Right atrium auricular region (tissue), 2 donors: ENCODE measurements at places on chromosomes 5 and 9. TPM values are rescaled to one million over a fixed set of nuclear protein-coding genes. Genes with fewer than 3 reads are reported as not detected.

DNA sequence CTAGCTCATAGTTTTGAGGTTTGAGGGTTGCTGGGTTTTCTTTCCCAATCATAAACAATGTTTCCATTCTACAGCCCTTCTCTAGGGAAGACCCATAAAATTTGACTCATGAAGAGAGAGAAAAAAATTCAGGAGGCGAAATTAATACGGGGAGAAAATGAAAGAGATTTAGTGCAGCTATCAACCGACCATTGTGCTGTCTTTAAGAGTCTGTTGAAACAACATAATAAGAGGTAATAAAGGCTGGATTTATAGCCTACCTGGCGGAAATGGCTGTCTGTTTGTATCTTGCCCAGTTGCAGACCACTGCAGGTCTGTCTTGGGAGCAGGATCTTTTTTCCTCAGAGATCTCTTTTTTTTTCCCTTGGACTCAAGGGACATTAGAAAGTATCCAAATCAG is 66.9 kb downstream of the TLR4 start:
- no peak for DNase-seq

- DNase-seq: no peak
Measured at GRCh38 chr5:107373549-107374263, 297.0 kb downstream of the EFNA5 start.

GRCh38 chr9:132898051-132898450 is 19.4 kb downstream of the SPACA9 start:
- no peak for DNase-seq

DNA sequence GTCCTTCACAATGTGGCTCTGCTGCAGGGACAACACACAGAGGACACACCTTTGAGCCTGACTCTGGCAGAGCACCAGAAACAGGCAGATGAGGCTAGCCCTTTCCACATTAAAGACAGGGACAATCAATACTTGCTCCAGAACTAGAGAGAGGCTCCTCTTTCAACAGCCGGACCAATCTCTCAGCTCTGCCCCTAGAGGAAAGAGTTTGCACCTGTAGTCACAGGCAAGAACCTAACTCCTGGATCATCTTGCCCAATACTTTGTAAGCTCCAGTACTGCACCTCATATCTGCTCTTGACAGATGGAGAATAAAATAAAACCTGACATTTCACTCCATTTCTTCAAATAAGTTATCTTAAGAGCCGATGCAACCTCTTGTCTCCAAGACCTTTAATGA is 52.1 kb downstream of the EPB41L4A start:
- no peak for DNase-seq

DNA sequence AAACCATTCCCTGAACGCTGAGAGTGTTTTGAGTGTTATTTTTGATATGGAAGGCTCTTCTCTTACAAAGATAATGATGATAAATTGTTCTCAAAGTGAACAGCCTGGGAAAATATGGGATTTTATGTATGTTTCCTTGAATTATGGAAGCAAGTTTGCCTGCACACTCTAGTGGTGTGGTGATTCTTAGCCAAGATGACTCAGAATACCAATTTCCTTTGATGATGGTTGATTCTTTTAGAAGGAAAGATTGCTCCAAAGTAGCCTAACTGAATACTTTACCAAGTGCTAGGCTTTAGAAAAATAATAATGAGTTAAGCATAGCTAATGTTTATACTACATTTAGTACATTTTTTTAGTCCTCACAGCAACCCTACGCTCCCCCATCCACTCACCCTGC is 243.4 kb downstream of the EBF1 start:
- no peak for DNase-seq

DNA sequence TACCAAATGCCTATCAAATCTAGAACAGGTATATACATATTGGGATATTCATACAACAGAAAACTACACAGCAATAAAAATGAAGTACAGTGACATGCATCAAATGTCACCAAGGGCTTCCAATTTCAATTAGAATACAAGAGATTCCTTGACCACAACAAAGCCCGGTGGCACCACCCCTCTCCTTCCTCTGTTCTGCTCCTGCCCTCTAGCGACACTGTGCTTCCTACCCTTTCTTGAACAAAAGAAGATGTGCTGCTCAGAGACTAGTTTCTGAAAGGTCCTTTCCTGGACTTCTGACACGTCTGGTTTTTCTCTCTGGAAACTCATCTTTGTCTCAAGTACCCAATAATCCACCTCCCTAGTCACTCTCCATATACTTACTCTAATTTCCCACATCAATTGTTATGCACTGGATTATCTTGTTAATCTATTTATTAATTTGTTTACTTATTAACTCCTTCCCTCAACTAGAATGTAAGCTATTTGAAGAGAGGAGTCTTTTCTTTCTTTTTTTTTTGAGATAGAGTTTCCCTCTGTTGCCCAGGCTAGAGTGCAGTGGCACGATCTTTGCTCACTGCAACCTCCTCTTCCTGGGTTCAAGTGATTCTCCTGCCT is 70.4 kb upstream of the CTSV start:
- DNase-seq: no peak

DNA sequence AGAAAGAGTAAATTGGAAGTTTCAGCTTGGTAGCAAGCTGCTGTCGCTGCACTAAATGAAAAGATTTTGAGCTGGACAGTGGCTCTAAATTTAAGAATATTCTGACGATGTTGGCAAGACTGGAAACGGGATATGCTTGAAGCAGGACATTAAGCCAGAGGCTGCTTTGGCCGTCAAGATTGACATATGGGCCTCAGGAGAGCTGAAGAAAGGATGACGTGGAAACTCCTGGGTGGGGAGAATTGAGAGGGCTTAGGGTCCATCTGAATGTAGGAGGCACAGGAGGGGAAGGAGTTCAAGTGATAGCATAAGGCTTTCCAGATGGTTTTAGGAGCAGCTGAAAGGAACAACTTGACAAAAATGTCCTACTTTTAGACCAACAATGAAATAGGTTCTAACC is 108.9 kb downstream of the PAPPA start:
- DNase-seq: no peak

DNA sequence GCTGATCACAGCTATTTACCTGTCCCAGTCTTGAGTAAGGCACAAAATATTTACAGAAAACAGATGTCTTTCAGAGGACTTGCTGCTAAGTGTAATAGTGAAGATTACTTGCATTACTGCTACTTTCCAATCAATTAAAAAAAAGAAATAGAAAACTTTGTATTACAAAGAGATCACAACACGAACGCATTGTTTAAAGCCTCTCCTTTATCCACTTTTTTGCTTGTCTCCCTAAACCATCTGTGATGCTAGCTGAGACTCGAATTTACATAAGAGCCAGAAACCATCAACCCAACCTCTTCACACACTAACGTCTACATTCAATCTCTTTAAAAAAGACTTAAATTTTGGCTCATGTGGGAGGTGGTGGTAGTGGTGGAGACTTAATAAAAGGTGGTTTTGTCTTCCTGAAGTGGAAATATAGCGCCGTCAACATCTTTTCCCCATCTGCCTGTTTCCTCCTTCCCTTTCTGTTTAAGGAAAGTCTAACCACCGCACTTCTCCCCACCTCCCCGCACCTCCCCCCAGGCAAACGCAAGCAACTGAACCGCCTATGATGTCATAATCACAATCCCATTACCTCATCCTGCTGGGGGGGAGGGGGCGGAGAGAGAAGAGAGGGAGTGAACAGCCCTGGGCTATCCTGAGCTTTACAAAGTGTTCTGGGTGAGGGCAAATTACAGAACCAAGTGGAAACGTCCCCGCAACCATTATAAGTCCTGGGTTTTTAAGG is 948 bp upstream of the FAM53C start:
- DNase-seq: peak; percentile 88

- DNase-seq: no peak
Measured at GRCh38 chr9:132238992-132239391, 77.1 kb downstream of the NTNG2 start.

- no peak for DNase-seq
Measured at GRCh38 chr5:158869092-158869491, 230.6 kb downstream of the EBF1 start.

GRCh38 chr5:168646335-168646734 is 67.2 kb upstream of the PANK3 start:
- no peak for DNase-seq

DNA sequence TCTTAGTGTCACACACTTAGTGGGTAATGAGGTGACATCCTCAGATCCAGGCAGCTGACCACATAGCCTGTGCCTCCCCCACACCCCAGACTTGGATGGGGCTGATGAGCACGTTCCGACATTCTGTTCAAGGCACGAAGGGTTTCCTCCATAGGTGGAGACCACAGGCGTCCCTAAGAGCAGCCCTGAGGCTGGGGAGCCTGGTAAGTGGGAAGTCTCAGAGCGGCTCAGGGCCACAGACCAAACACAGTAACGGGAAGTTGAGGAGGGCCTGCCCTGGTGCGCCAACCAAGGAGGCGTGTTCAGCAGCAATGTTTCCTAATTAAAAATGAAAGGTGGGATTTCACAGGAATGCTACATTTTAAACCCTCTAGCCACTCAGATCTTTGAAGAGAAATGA is 102.3 kb upstream of the PHYKPL start:
- no peak for DNase-seq

DNA sequence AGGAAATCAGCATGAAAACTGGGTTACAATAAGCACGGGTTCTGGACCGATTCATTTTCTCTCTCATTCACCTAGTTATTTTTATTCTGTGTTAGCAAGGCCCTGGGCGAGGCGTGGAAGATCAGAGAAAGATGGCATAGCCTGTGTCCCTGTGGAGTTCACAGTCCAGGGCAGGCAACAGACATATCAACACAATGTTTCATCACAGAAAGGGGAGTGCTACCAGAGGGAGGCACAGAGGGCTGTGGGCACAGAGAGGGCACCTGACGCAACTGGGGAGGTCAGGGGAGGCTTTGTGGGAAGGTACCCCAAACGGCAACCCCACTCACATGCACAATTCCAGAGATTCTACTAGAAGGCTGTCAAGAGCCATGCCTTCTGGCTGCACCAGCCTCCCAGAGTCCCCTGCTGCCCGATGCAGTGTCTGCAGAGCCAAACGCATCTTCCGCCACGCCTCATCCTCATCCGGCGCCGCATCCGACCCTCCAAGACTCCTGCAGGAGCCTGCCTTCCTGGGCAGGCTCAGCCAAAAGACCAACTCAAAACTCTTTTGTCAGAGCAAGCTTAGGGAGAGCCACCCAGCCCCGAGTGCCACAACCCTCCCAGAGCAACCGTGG is 1.4 kb downstream of the FAM193B start:
- no peak for DNase-seq

The C5orf58 gene
- total RNA-seq: not detected

The IFNE gene
- total RNA-seq: not detected

The ESM1 gene
- total RNA-seq: not detected

DNA sequence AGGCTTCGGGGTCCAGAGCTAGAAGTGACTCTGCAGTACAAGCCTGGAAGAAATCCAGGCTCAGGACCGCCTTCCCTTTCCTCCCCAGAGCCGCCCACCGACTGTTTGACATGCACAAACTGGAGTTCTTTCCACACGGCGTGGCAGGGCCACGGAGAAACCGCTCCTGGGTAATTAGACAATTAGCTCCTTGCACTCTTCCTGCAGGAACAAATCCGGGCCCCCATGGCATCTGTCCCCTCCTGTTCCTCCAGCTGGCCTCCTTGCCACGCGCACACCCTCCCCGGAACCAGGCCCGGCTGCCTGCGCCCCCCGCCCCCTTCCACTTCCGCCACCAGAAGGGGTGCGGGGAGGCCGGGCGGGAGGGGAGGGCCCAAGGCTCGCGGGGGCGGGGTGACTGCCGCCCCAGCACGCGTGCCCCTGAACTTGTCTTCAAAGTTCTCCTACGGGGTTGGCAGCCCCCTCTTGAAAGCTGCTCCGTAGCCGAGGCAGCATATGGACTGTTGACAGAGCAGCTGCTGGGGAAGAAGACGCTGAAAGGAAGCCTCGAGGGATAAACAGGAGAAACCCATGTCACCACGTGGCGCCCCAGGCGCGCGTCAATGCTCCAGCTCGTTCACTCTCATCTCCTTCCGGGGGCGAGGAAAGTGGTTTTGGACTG is 74.3 kb downstream of the SEC61B start:
- DNase-seq: no peak

DNA sequence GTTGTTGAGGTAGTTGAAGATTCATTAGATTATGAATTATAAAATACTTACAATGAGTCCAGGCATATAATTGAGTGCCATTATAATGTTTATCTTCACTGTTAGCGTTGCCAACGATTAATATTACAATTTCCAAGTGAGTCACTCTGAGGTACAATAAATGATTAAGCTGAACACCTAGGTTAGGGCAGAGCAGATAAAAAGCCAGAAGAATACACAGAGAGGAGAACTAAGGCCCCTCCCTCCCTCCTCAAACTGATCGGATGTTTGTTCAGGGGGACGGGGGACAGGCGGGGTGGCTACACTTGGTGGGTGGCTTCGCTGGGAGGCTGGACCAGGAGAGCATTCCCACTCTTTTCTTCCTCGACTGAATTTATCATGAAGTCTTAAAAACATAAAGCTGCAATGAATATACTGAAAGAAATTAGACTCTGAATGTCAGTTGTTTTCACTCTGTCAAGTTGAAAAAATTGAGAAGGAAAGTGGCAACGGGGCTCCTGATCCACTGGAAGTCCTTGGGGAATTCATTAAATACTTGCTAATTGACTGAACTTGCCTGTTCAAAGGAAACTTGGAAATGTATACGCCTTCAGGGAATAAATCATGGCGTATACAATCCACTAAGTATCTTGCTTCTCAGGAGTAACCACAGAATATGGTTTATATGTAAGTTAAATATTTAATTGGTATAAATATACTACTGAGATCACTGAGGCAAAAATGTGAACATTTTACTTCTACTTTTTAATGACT is 198.1 kb downstream of the TSSK1B start:
- no peak for DNase-seq

- DNase-seq: no peak
Measured at GRCh38 chr9:134063571-134064450, 4.0 kb downstream of the BRD3 start.

The TRAF1 gene
- 3.0 TPM for total RNA-seq

DNA sequence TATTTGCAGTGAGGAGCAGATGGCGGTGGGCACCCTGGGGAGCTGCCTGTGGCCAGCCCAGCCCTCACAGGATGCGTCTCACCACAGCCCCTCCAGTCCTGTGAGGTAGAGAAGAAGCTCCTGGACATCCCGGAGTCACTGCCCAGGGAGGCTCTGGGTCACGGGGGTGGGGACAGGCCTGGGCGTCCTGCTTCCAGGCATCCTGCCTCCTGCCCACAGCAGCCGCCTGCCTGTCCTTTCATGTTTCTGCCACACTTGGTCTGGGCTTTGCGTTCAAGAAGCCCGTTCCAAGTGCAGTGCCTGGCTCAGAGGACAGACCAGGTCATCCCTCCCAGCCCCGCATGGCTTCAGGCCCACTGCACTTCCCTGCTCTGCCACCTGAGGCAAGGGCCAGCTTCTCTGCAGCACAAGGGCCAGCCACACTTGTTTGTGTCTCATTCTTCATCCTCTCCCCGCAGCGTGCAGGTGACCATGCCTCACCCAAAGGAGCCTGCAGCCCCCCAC is 38.2 kb downstream of the ZDHHC11B start:
- DNase-seq: no peak

The MELK gene
- total RNA-seq: 0.59 TPM

The NKD2 gene
- total RNA-seq: 2.4 TPM

- DNase-seq: no peak
Measured at GRCh38 chr5:170342153-170342725, 44.7 kb upstream of the LCP2 start.

The INSYN2B gene
- not detected for total RNA-seq

The JAKMIP2 gene
- 0.33 TPM for total RNA-seq

The MAMDC2 gene
- 32.5 TPM for total RNA-seq
